ENCODE measurements at places on chromosomes 12 and 14. TPM values are rescaled to one million over a fixed set of nuclear protein-coding genes. Genes with fewer than 3 reads are reported as not detected.

Gene PRB3
- total RNA-seq, result not detected

GRCh38 chr12:2092890-2093289 lies 40.1 kb downstream of the CACNA1C start:
- no peak for DNase-seq

Gene RAD51AP1
- 4.1 TPM for total RNA-seq

DNA sequence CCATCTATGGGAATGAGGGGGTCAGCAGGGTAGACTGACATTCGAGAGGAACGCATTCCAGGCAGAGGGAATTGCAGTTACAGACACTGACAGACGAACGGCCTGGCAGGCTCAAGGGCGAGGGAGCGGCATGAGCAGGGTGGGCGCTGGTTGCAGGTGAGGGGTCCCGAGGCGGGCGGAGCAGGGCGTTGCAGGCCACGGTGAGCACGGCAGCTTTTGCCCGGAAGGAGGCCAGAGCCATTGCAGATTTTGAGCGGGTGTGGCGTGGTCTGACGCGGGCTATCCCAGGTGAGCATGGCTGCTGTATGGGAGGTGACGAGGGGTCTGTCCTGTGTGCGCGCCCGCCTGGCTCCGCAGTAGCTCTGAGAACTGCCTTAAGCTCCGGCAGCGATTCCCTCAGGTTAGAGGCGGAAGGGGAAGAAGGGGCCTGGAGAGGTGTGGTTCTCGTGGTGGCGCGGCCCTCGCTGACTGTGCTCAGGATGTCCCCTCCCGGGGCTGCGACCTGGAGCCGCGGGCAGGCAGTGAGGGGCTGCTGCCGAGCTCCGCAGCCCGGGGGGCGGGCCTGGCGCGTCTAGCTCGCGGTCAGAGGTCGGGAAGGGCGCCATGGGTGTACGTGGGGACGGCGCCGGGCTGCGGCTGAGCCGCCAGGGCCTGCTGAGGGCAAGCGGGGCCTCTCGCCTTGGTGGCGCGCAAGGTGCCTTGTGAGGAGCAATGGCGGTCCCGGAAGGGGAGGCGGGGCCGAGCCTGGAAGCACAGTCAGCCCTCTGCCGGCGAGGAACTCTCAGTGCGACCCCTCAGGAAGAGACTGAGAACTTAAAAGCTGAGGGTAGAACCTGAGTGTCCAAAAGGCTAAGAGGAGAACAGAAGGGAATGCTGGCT lies 177.1 kb downstream of the CACNA1C start:
- DNase-seq, result no peak

- DNase-seq, result no peak
These were observed 57.0 kb downstream of the BBS10 start for GRCh38 chr12:76290963-76291859.

Gene ACVRL1
- total RNA-seq, result 20.8 TPM

- no peak for DNase-seq
These were observed 48.8 kb downstream of the MIS18BP1 start for GRCh38 chr14:45204241-45204640.

DNA sequence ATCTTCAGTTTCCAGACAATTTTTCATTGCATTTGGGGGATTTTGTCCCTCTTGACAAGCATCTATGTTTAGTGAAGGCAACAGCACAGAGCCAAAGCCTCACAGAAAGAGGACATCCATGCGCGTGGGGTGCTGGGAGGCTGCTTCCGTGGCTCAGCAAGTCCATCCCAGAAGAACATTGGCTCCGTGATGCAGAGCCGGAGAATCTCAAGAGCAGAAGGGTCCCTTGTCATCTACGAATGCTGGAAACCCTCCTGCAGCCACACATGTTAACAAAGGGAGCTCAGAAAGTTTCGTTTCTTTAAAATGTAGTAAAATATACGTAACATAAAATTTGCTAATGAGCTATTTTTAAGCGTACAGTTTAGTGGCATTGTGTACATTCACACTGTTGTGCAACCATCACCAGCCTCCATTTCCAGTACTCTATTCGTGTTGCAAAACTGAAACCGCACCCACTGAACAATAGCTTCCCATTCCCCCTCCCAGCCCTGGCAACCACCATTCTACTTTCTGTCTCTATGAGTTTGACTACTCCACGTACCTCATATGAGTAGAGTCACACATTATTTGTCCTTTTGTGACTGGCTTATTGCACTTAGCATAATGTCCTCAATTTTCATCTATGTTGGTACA lies 185.9 kb downstream of the TTC7B start:
- DNase-seq, result no peak

- no peak for DNase-seq
These were observed 4.8 kb downstream of the MYH7 start for GRCh38 chr14:23430723-23431085.

Gene SIX4
- total RNA-seq, result 18.3 TPM

All from fibroblast of lung (primary cell).